HL-60 (cell line): ENCODE measurements at places on chromosomes 3 and 15.

GRCh38 chr3:149845570-149846244, 32.7 kb downstream of the RNF13 start:
- DNase-seq: no peak

GRCh38 chr15:28127036-28127435, 27.9 kb upstream of the OCA2 start:
- no peak for DNase-seq

- DNase-seq: no peak
These were observed 88.8 kb downstream of the LARS2 start for GRCh38 chr3:45477041-45477725.

GRCh38 chr3:89392991-89393390, 285.6 kb downstream of the EPHA3 start:
- no peak for DNase-seq

GRCh38 chr3:72727172-72727571, 121.1 kb downstream of the SHQ1 start:
- DNase-seq: no peak

GRCh38 chr3:166422556-166422955, 585.3 kb upstream of the BCHE start:
- no peak for DNase-seq

GRCh38 chr3:177110895-177111294, 86.4 kb downstream of the TBL1XR1 start:
- DNase-seq: no peak

DNA sequence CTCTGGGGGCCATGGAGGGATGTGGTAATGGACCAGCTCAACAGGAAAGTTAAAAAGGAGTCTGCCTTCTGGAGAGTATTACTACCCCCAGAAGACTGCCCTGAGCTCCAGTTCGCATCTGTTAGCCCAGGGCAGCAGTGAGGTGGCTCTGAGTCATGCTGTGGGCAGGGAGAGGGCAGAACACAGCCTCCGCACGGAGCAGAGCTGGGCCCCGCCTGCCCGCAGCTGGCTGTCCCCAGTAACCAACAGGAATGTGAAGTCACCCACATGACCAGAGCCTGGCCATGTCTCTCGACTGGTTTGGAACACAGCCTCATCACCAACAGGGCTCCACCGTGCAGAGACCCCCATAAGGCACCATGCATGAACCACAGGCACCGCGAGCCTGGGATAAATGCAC, 62.1 kb downstream of the CYFIP1 start:
- no peak for DNase-seq

DNA sequence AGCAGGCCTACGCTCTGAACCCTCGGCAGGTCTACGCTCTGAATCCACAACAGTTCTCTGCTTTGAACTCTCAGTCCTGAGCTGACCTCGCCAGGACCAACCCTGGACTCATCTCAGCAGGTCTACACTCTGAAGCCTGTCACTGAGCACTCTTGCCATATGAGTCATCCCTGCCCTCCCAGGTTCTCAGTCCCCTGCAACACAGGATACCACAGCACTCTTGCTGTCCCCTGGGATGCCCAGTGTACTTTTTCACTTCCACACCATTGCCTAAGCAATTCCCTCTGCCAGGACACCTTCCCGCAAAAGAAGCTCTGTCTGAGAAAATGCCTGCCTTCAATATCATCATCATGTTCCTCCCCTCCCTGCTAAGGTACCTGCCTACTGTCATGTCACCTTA, 42.0 kb downstream of the NUP210 start:
- no peak for DNase-seq

DNA sequence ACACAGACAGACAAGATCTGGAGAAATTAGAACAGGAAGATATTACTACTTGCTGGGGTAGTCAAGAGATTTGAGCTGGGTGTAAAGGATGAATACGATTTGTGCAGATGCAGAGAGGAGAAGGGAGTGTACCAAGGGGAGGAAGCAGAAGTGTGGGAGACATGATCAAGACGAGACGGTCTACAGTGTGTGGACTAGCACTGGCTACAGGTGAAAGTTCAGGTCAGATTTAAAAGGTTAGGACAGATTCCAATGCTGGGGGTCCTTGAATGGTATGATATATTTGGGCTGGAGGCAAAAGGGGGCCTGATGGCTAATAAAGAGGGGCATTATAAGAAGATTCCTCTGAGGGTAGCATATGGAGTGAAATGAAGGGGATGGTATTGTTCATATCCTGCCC, 12.1 kb downstream of the LDHAL6B start:
- no peak for DNase-seq

GRCh38 chr3:197404754-197405153, 106.3 kb upstream of the DLG1 start:
- DNase-seq: no peak

DNA sequence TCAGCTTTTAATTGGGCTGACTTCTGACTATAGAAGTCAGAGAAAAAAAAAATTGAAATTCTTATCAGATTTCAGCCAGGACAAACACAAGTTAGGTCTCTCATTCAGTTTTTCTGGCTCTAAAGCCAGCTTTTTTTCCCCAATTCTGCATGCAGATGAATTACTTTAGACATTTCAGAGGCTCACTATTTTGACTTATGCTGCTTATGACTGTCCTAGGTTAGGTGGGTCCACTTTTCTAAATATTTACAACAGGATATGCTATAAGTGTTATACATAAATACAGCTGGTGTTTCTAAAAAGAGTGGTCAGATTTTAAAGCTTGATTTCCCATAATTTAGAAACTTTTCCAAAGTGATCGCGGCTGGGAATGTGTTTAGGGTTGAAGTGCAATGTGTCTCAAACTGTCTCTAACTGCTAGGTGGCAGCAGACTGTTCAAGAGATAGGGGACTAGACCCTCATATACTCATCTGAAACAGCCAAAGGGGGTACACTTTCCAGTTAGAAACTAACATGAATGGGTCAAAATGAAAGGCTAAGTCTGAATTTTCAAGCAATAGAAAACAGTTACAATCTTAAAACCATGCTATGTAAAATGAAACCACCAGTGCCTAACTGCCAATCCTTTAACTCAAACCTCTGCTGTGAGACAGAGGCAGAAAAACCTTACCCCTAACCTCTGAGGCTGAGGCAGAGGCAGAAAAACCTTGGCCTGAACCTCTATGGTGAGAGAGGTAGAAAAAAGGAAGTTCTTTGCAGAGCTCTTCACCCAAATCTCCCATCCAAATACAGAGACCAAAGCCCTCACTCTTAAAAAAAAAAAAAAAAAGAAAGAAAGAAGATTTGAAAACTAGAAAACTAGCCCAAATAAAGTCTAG, 596.0 kb downstream of the NTRK3 start:
- peak; percentile 5 for DNase-seq

DNA sequence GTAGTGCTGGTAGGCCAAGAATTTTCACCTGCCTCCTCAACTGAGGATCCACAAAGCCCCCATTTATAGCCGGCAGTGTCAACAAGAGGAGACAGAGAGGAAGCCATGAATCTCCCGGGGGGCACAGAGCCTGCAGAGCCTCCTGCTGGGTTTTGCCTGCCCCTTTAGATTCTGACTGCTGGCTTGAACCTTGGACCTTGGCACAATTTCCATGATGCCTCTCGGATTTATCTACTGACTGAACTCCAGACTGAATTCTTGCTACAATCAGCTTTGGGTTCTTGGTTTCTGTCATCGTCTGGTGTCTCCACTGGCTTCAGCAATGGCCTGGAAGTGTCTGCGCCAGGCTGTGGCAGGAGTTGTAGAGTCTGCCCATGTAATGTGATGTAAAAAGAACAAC, 80.7 kb downstream of the GPR156 start:
- DNase-seq: no peak

DNA sequence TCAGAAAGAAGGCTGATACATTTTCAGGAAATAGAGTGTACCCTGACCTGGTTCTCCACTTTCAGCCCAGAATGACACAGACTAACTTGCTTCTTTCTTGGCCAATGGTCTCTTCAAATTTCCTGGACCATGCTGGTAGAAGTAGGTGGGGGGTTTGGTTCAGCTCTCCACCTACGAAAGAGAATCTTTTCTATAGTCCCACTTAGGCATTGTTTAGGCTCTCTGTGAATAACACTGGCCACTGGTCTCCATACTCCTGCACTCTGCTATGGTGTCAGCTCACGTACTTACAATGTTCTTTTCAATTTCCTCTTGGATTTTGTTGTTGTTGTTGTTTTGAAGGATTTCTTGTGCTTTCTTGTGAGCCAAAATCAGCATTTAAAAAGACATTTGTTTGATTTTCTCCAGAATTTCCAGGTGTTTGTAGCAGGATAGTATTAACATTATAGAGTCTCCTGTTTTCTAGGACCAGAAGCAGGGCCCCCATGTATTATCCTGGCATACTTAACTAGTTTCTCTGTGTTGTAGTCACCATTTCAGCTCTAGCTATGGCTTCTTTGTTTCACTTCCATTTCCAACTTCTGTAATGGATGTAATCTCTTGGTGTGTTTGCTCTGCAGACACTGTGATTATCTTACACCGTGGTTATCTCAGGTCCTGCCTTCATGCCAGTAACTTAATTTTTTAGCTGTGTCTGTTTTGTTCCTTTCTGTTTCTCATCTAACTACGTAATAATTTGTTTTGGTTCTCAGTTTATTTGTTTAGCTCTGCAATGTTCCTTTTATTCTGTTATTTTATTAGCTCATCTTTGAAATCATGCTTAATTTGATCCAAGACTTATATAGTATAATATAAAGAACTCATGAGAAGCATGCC, 61.4 kb downstream of the CHRNA7 start:
- DNase-seq: no peak

DNA sequence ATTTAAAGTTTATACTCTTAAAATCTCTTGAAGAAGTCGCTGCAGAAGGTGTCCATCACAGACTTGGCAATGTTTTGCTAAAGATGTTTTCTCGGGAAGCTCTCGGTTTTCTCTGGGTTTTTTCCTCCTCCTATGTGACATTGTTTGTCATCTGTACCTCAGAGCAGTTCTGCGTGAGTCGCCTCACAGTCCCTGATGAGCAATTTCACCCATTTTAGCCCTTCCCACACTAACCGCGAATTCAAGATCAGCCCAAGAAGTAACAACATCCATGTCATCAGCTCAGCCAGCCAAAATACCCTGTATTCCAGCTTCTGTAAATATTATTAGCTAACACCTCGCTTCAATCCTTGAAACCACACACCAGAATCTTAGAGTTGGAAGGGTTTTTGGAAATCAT, 224.3 kb upstream of the SETMAR start:
- no peak for DNase-seq

DNA sequence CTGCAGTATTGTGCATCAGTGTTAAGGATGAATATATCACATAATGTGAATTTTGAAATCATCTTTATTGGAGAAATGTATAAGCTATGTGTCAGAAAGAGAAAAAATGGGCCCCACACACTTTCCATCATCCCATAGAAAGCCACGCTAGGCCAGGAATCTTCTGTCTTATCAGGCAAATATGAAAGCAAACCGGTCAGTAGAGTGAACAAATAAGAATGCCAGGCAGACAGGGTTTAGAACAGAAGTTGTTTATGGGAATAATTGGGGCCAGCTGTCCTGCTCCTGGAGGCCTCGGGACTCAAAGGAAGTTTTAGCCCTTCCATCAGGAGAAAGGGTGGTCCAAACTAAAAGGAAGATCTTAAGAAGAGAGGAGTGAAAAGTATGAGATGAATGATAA, 39.5 kb downstream of the ZNF280D start:
- no peak for DNase-seq

DNA sequence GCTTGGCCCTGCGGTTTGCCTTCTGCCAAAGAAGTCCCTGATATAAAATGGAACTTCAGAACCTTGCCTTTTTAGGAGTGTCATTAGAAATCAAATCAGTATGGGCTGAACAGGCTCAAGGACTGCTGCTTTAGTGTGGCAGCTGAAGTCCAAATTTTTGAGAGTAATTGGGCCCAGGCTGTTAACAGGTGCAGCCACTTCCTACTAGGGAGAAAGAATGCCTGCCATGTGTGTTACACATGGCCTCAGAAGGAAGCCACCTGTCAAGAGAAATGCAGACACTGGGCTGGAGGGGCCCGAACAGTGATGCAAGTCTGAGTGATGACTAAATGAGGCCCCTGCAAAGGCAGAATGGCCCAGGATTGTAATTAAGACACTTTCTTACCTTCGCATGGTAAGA, 786.7 kb upstream of the CFAP20DC start:
- no peak for DNase-seq

GRCh38 chr3:184514171-184514490, 47.5 kb upstream of the EPHB3 start:
- no peak for DNase-seq
